ENCODE measurements at places on chromosomes 2 and 18. TPM values are rescaled to one million over a fixed set of nuclear protein-coding genes. Genes with fewer than 3 reads are reported as not detected.

The SFT2D3 gene
- total RNA-seq: 11.2 TPM

The IFIH1 gene
- total RNA-seq: 12.5 TPM

The METTL8 gene
- 14.8 TPM for total RNA-seq

The SOX11 gene
- total RNA-seq: under 0.01 TPM

The PNPT1 gene
- total RNA-seq: 5.6 TPM

The KCNIP3 gene
- total RNA-seq: 1.6 TPM

The DUSP19 gene
- 2.0 TPM for total RNA-seq

The ASTL gene
- not detected for total RNA-seq

The PMAIP1 gene
- not detected for total RNA-seq

The BOLA3 gene
- 41.5 TPM for total RNA-seq

The MEP1B gene
- total RNA-seq: not detected

Measured in body of pancreas (tissue), 4 donors.